ENCODE measurements at places on chromosomes 12 and 14.

- no peak for DNase-seq
These were observed 1.2 kb downstream of the TAPBPL start for GRCh38 chr12:6452944-6453630.

GRCh38 chr12:21502164-21502496 is 541 bp downstream of the GOLT1B start:
- peak; percentile 2 for DNase-seq

DNA sequence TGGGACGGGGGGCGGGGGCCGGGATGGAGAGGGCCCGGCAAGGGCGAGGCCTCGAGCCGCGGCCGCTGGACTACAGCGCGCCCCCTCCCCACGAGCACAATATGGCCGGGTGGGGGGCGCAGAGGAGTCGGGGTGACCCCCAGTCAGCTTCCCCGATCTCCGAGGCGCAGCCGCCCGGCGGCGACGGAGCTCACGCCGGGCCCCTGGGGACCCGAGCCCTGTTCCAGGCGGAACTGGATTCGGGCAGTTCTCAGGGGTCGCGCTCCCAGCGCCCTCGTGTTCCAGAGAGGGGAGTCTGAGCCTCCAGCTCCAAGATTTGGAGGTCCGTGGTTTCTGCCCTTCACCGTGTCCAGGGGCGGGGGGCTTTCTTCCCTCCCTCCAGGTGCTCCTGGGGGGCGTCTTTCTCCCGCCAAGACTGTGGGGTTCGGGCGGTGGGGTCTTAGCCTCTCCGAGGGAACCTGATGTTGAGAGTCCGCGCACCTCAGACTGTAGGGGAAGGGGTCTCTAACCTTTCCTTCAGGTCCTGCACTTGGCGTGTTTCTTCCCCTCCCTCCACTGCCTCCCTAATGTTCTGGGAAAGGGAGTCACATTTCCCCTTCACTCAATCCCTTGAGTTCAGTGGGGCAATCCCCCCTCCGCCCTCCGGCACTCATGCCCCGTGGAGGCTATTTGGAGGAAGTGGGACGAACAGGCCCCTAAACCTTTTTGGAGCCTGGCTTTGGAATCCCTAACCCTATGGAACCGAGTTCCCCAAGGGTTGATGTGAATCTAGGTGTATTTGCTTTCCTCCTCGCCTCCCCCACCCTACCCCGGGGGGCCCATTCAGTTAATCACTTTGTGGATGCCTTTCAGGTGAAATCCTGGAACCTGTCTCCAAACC is 584 bp downstream of the ACVR1B start:
- DNase-seq = no peak

DNA sequence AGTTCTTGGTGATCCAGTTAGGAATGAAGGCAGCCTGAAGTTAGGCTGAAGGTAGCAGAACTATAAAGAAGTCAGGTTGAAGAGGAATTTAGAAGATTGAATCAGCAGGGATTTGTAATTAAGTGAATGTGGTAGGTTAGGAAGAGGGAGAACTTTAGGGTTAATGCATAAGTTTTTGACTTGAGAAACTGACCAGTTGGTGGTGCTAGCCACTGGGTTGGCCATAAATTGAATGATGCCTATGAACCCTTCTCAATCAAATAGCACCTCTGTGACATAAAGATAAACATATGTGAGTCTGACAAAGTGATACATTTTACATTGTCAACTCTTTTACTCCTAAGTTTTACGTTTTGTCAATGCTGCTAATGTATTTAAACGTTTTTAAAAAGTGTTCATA is 290.6 kb upstream of the NAV3 start:
- no peak for DNase-seq

DNA sequence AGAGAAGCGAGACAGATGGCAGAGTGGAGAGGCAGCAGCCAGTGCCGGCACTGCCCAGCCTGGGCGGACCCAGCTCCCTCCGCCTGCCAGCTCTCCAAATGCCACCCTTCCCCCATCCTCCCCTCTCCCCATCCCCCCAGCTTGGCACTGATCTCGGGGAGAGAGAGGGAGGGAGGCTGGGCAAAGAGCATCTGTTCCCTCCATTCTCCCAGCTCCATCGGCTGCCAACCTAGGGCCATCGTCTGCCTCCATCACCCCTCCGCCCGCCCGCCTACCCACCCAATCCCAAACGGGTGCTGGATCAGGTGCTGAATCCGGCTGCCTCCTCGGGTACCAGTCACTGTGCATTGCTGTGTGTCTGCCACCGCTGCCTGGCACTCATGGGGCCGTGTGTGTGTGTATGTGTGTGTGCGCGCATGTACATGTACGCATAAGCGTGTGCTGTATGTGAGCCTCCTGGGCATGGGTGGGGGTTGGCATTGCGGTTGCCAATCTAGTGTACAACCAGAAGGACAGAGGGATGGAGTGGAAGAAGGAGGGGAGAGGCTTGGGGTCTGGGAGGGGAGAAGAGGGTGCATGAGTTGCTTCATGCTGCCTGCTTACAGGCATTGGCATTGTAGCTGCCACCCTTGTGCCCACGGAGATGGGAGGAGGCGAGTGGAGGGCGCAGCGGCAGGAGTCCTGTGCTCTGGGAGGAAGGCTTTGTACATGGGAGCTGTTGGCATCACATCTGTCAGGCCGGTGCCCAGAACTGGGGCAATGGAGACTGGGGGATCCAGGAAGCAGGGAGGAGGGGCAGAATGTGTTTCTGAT is 38.4 kb downstream of the ZFHX2 start:
- peak; percentile 99 for DNase-seq

- no peak for DNase-seq
These were observed 27.5 kb downstream of the AMN start for GRCh38 chr14:102949801-102950451.

- no peak for DNase-seq
These were observed 3.9 kb downstream of the PLD4 start for GRCh38 chr14:104928391-104929133.

DNA sequence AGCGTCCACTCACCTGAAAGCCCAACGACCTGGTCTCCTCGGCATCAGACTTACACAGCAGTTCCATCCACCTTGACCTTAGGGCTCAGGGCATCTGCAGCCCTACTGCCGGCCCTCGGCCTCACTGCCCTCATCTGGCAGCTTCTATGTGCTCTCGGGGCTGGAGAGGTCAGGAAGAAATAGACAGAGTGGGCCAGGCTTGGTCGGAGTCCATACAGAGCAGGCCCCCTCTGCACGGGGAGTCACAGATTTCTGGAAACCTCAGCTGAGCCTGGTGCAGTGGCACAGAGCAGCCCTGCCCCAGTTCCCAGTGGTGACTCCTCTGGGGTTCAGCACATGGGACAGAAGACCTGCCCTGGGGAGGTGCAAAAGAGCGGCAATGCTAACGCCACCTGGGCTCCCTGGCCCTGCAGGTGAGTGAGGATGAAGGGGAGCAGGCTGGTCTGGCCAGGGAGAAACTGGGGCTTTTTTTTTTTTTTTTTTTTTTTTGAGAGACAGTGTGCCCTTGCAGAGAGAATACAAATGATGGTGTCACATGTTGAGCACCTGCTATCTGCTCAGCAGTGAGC is 190.1 kb upstream of the PRMT8 start:
- no peak for DNase-seq

- no peak for DNase-seq
These were observed 19.7 kb upstream of the DUSP16 start for GRCh38 chr12:12582193-12582881.

- peak; percentile 26 for DNase-seq
These were observed 88.3 kb downstream of the OTOGL start for GRCh38 chr12:80187660-80188090.

GRCh38 chr14:88346048-88346639 is 23.1 kb upstream of the KCNK10 start:
- DNase-seq = no peak

- DNase-seq = no peak
These were observed 374.8 kb downstream of the TMEM121 start for GRCh38 chr14:105901226-105901625.

GRCh38 chr12:116186482-116187150 is 90.9 kb downstream of the MED13L start:
- no peak for DNase-seq

Data from NCI-H524 (cell line).